ENCODE measurements at places on chromosomes 2 and 18. TPM values are rescaled to one million over a fixed set of nuclear protein-coding genes. Genes with fewer than 3 reads are reported as not detected.

DNA sequence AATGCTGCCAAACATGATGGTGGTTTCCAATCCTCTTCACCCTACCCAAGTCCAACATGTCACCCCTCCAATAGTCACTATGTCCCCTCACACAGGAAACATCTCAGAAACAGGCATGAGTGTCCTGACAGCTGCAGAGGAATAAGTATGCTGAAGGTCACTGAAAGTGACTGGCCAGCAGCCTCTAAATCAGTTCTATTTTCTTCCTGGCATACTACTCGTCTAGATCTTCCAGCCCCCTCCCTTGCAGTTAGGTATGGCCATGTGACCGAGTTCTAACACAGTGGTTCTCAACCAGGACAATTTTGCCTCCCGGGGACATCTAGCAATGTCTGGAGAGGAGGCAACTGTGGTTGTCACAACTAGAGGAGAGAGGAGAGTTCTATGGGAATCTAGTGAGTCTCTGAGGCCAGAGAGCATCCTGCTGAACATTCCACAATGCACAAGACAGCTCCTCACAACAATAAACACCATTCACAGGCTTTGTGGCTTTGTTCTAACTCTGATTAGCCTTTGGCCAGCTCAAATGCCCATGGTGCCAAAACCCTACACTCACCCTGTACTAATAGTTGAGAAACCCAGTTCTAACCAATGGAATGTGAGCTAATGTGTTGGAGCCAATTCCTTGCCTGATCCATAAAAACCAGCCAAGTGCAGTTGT is 12.6 kb upstream of the ID2 start:
- peaks cover 2% of the 10 kb centered on the region for H3K27me3 ChIP-seq
- no peaks in the 10 kb centered on the region for H3K4me1 ChIP-seq
- no peak overlapping the region for H3K27ac ChIP-seq
- no peak overlapping the region for H3K4me3 ChIP-seq

- no peak overlapping the region for H3K27ac ChIP-seq
- H3K4me3 ChIP-seq = no peak overlapping the region
- H3K27me3 ChIP-seq = no peaks in the 10 kb centered on the region
- peaks cover 5% of the 10 kb centered on the region for H3K4me1 ChIP-seq
- no peaks in the 10 kb centered on the region for H3K36me3 ChIP-seq
Measured at GRCh38 chr2:101419096-101419663, 31.9 kb upstream of the CREG2 start.

DNA sequence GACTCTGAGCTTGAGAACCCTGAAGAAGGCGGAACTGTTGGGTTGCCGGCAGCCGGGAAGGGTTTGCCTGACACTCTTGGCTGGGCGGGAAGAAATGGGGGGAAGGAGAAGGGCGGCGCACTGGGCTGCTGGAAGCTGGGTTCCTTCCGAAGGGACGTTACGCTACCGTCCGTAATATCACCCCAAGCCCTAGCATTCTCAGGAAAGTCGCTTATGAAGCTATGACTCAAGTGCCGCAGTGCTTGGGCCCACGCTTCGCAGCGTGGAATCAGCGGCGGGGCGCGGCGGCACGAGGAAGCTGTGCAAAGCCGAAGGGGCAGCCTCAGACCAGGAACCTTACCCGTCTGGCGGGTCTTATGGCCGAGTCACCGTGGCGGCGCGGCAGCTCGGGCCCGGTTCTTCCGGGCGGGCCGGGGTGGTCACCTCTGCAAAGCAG is 50.2 kb upstream of the SIGLEC15 start:
- no peaks in the 10 kb centered on the region for H3K36me3 ChIP-seq
- H3K4me1 ChIP-seq = no peaks in the 10 kb centered on the region
- no peak overlapping the region for H3K27ac ChIP-seq
- peaks cover 21% of the 10 kb centered on the region for H3K27me3 ChIP-seq
- H3K4me3 ChIP-seq = no peak overlapping the region
- DNase-seq = no peak

The PARD3B gene
- total RNA-seq = 15.9 TPM

The TUBA3E gene
- total RNA-seq = not detected

The KCNE4 gene
- total RNA-seq = not detected

The SRBD1 gene
- total RNA-seq = 21.4 TPM
